CD4-positive, alpha-beta T cell treated with Interleukin-6 for 4 hours (primary cell): ENCODE measurements at places on chromosomes 5 and 9.

DNA sequence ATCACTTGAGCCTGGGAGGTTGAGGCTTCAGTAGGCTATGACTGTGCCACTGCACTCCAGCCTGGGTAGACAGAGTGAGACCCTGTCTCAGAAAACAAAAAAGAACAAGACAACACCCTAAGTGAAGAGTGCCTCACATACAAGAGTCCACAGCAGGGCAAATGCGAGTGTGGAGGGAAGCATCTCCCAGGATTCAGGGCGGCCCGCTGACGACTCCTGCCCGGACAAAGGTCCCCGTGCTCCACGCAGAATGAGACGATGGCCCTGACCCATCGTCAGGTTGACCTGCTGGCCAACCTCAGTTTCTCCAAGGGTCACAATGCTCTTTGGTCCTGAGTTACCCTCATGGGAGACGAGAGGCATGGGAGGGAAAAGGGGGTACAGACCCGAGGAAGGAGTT, 18.3 kb downstream of the MRNIP start:
- no peak for DNase-seq

- no peak for DNase-seq
Observed at GRCh38 chr9:37942621-37943344, 38.9 kb upstream of the SLC25A51 start.

DNA sequence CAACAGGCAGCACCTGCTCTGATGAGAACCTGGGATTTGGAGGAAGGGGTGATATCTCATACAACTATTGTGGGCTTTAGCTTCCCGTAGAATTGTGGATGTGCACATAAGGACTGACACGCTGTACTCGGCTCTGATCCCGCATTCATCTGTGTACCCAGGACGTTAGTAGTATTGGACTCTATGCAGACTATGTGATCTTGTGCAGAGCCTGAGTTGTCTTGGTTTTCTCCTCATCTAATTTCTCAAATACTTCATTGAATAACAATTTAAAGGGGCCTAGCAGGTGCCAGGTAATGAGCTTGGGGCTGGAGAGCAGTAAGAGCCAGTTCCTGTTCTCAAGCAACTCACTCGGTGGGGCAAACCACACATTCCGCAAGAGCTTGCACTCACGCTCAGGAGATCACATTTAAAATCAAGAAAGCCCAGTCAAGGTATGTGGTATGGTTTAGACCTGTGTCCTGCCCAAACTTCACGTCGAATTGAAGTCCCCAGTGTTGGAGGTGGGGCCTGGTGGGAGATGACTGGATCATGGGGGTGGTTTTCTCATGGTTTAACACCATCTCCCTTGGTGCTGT, 14.8 kb downstream of the C5orf15 start:
- no peak for DNase-seq

DNA sequence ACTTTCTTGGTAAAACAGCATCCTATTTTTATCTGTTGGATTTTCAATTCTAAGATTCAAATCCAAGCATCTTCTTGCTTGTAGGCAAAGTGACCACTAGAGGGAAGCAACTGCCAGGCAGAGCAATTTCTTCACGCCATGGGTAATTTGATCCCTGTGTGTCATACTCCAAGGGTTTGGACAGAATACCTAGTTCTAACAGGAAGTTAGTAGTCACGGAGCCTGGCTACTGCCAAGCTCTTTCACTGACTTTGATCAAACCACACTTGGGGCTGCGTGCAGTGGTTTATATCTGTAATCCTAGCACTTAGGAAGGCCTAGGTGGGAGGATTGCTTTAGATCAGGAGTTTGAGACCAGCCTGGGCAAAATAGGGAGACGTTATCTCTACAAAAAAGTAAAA, 473.6 kb upstream of the TNC start:
- DNase-seq, result no peak

- DNase-seq, result no peak
Observed at GRCh38 chr5:16897284-16897704, 38.8 kb downstream of the MYO10 start.

DNA sequence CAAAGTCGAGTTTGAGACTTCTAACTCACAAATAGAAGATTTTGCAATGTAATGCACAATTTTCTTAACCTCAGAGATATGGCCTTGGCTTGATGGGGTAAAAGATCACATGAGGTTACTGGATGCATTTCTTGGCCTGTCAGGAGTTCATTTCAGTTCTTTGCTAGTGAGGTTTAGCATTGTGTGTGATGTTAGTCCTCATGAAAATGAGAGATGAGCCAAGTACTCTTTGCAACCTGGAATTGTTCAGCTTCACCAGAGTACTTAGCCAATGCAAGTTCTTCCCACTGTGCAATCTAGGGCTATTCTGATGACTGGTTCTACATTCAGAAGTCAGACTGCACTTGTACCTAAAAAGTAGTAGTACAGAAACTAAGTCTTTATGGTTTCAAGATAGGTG, 24.9 kb downstream of the GNAQ start:
- DNase-seq, result no peak

GRCh38 chr5:109695005-109695926, 5.5 kb downstream of the MAN2A1 start:
- DNase-seq, result no peak

DNA sequence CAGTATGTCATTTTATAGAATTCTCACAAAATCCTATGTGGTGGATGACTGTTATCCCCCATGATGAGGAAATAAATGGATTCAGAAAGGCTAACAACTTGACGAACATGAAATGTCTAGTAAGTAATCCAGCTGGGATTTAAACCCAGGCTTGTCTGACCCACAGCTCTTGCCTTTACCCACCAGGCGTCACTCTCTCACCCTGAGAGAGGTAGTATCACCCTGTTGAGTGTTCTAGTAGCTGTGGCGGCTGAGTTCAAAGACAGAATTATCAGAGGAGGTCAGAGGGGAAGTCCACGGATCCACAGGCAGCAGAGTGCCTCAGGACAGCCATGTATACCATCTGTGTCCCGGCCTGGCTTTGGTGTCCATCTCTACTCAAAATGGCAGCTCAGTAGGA, 113.8 kb downstream of the ZNF462 start:
- no peak for DNase-seq

DNA sequence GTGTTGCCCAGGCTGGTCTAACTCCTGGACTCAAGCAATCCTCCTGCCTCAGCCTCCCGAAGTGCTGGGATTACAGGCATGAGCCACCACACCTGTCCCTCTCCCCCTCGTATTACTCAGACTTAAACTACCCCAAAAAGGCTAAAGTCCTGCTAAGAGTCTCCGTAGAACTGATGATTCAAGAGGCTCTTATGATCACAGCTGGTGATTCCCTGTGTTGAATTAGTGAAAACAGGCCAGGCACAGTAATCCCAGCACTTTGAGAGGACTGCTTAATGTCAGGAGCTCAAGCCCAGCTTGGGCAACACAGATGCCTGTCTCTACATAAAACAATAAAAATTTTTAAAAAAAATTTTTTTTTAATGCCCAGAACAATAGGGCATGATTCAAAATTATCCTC, 9.2 kb downstream of the CDC26 start:
- no peak for DNase-seq

- no peak for DNase-seq
Observed at GRCh38 chr9:21075484-21075883, 2.3 kb downstream of the IFNB1 start.
